ENCODE measurements at places on chromosomes 11 and 22.

DNA sequence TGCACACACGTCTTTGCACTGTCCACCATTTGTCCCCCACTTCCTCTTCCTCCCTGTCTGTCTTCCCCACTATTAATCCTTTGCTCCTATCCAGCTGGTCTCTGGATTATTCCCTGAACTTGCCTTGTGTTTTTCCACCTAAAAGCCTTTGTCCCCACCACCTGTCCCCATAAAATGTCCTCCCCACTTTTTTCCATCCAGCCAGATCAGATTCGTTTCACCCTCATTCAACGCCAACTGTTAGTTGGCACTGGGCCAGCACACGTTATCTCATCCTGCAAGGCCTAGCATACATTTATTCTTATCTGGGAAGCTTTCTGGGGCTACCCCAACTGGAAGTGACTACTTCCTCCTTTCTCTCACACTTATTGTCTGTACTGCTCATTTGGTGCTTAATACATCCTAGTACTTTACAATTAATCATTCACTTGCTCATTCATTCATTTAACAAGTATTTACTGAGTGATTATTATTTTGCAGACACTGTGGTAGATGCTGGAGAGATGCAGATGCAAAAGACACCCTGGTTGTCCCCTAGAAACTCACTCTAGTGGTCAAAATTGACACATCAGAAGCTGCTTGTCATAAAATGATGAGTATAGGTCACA is 96.2 kb downstream of the RASSF10 start:
- peak; percentile 96 for DNase-seq

- DNase-seq: no peak
Observed at GRCh38 chr11:61912991-61913698, 4.2 kb downstream of the RAB3IL1 start.

GRCh38 chr11:115761348-115761747 is 257.1 kb upstream of the CADM1 start:
- DNase-seq: no peak

GRCh38 chr11:66476841-66477251 is 3.4 kb upstream of the DPP3 start:
- no peak for DNase-seq

DNA sequence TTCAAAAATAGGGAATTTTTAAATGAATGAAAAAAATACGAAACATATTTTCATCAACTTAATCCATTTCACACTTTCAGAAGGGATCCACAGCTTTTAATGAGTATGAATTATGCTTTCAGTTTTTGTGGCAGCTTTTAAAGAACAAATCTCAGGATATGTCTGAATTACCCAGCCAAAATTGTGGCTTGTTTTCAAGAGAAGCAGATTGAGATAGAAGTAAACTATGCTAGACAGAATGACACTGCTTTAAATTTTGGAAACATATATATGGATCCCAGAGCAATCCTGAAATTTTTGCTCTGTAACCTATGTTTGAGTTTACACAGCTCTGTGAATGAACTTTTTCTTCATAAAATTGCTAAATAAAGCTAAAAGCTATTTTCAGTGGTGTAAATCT is 2.4 kb upstream of the HINFP start:
- no peak for DNase-seq

DNA sequence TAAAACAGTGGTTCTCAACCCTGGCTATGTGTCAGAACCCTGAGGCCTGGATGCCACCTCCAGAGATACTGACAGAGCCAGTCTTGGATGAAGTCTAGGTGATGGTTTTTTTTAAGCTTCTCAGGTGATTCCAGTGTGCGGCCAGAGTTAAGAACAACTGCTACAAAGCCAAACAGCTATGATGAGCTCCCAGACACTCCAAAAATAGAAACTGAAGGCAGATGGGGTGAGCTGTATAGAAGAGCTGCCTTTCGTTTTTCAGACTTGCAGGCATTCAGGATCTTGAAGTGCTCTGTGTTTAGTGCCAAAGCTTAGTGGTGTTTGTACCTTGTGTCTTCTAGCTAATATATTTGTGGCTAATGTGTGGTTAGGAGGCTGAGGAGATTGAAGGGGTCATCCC is 14.2 kb downstream of the SCUBE2 start:
- DNase-seq: no peak
